ENCODE measurements at places on chromosomes 16 and 17.

DNA sequence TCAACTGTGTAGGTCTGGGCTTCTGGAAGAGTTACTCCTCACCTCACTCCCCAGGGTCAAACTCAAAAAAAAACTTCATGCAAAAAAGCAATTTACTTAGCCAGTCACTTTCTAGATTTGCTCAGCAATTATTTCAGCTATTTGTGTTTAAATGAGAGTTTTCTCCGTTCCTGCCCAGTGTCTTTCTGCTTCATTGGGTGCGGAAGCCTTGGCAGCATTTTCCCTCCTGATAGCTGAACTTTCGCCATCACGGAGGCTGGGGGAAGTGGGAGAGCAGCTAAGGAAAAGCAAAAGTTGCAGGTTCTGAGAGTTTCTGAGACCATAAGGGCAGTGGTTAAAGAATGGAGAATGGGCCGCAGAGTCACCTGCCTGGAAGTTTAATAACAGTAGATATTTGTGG lies 287.1 kb upstream of the DYNLRB2 start:
- no peak for DNase-seq

DNA sequence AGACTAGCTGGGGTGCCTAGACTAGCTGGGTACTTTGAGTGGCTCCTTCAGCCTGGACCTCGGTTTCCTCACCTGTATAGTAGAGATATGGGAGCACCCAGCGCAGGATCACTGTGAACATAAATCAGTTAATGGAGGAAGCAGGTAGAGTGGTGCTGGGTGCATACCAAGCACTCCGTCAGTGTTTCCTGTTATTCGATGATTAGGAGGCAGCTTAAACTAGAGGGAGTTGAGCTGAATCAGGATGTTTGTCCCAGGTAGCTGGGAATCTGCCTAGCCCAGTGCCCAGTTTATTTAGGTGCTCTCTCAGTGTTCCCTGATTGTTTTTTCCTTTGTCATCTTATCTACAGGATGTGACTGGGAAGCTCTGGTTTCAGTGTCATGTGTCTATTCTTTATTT lies 8.4 kb upstream of the TMEM235 start:
- no peak for DNase-seq

- peak; percentile 68 for DNase-seq
These were observed 1.1 kb downstream of the EPOP start for GRCh38 chr17:38673707-38674013.

DNA sequence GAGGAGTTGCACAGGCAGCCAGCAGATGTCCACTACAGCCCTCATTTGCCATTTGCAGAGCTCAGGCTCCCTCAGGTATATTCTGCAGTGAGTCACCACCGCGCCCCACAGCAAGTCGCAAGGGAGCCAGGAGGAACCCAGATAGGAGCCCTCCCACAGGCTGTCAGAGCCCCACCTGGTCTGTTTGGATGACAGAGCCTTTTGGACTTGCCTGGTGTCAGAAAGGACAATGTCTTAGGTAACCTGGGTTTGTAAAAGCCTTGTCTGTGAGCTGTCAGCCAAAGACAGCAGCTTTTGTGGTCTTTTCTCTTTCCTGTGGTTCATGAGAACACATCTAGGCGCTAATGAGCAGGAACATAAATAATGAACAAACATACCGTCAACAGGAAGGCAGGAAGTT lies 70.9 kb downstream of the GNAO1 start:
- no peak for DNase-seq

DNA sequence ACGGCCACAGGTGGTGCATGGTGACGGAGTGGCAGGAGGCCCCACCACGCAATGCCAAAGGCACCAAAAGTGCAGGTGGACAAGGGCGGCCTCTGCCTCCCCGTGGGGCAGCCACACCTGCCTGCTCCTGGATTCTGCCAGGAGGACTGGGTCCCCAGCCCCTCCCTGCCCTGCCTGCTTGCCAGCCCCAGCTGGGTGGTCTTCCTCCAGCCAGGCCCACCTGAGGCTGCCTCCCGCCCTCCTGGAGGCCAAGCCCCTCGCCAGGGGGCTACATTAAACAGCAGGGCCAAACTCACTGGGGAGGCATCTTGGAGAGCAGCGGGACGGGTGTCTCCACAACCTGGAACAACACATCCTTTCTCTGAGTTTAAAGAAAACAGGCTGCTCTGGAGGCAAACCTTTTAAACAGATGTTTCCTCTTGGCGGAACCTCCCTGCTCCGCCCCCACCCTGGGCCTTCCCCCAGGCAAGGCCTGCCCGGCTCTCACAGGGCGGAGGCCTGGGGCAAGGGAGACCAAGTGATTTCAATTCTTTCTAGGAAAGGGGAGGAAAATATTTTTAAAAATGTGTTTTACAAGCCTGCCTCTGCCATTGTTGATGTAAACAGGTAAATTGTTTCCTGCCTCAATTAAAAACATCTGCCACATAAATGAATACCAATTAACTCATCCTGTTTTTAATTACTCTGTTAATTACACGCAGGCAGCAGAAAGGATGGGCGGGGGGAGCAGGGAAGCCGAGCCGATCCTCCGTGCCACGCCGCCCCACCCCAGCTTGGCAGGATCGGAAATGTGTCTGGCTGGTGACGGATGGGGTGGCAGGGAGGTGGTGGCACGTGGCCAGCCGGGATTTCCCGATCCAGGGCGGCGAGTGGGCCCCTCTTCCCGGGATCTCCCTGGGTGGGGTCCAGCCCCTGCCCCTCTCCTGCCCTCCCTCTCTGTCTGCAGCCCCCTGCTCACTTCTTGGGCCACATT lies 54.4 kb upstream of the PABPN1L start:
- DNase-seq = peak; percentile 59

GRCh38 chr16:67940446-67941089 lies 3.4 kb downstream of the LCAT start:
- DNase-seq = no peak

- DNase-seq = no peak
These were observed 26.1 kb downstream of the WNT9B start for GRCh38 chr17:46877466-46877865.

DNA sequence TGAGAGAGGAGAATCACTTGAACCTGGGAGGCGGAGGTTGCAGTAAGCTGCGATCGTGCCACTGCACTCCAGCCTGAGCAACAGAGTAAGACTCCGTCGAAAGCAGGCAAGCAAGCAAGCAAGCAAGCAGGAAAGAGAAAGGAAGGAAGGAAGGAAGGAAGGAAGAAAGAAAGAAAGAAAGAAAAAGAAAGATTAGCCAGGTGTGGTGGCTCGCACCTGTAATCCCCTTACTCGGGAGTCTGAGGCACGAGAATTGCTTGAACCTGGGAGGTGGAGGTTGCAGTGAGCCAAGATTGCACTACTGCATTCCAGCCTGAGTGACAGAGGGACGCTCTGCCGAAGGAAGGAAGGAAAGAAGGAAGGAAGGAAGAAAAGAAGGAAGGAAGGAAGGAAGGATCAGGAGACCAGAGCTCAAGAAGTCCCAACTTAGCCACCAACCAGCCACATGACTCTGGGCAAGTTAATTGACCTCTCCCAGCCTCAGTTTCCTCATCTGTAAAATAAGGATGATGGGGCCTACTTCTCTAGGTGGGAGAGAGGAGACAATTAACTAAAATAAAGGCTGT lies 6.5 kb downstream of the GFAP start:
- no peak for DNase-seq

DNA sequence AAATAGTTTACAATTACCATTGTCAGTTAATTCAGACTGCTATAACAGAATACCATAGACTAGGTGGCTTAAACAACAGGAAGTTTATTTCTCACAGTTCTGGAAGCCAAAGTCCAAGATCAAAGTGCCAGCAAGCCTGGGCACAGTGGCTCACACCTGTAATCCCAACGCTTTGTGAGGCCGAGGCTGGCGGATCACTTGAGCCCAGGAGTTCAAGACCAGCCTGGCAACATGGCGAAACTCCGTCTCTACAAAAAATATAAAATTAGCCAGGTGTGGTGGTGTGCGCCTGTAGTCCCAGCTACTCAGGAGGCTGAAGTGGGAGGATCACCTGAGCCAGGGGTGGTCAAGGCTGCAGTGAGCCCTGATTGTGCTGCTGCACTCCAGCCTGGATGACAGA lies 71.3 kb upstream of the TBX2 start:
- no peak for DNase-seq

DNA sequence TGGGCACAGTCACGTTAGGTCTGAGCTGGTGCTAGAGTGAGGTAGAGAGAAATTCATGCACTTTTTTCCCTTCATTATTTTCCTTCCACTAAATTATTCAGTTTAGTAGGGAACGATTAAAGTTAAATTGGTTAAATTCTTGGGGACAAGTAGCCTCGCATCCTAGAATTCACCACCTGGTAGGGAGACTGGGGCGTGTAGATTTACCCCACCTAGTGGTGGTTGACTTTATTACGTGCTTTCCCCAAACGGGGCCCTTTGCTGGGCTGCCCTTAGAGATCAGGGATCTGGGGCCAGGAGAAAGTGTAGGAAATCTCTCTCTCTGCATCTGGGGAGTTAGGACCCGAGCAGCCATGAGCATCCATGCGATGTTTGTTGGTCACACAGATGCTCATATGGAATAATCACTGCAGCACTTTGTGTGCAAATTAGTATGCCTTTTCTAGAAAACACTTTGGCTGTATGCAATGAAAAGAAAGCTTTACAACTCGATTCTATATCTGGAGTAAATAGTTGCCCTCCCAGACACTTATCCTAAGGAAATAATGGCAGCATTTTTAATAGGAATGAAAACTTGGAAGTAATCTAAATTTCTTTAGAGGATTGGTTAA lies 107.0 kb downstream of the PLCG2 start:
- no peak for DNase-seq

GRCh38 chr17:61285526-61286320 lies 113.9 kb upstream of the TBX2 start:
- peak; percentile 38 for DNase-seq

GRCh38 chr16:49884033-49885015 lies 28.4 kb upstream of the ZNF423 start:
- DNase-seq = no peak

DNA sequence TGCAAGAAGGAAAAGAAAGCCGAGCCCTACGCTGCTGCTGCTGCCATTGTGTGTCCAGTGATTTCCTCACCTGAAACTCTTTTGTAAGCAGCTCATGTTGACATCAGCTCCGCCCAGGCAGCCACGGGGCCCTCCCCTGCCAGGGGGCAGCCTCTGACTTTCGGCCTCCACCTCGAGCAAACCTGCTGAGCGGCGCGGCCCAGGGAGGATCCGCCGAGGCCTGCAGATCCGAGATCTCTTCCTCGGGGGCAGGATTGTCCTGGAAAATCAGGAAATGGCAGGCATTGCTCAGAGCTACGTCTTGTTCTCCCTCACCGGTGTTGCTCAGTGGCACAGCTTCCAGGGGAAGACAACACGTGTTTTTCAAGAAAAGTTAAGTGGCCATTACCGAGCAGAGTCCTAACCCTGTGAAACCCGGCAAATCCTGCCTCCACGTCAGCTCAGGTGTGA lies 35.6 kb upstream of the ZNF750 start:
- DNase-seq = no peak

- no peak for DNase-seq
These were observed 3.1 kb upstream of the MED11 start for GRCh38 chr17:4728124-4728523.

DNA sequence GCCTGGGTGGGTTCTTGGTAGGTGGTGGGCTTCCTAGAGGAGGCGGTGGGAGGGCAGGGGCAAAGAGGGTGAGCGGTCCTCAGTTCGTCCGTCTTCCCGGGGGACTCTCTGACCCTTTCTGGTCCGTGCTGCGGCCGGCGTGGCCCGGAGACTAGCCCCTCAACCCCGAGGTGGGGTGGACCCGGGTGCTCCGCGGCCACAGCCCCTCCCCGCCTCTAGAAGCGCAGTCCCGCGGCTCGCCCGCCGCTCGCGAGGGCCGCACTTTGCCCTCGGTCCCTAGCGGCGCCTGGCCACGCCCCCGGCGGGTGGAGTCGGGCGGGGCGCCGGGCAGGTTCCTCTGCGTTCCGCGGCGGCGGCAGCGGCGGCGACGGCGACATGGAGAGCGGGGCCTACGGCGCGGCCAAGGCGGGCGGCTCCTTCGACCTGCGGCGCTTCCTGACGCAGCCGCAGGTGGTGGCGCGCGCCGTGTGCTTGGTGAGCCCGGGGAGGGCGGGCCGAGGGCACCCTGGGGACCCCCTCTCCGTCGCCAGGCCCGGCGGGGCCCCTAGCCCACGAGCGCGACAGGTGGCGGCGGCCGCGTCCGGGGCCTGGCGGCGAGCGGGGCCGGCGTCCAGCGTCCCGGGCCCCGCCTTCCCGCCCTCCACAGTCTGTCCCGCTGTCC lies at the start of gene SYNGR2:
Gene SYNGR2, plus strand, starts transcription at position 340 of the 661 bp plus-strand sequence. Its CDS starts 36 bp downstream, at position 376.
- no peak for DNase-seq

GRCh38 chr17:67041531-67041930 lies 2.8 kb upstream of the CACNG1 start:
- no peak for DNase-seq

GRCh38 chr16:86628614-86629013 lies 50.3 kb downstream of the FOXL1 start:
- DNase-seq = peak; percentile 45

GRCh38 chr16:57502048-57502775 lies 15.9 kb upstream of the DOK4 start:
- no peak for DNase-seq

- no peak for DNase-seq
These were observed 1.5 kb downstream of the PSMD7 start for GRCh38 chr16:74298104-74298503.

DNA sequence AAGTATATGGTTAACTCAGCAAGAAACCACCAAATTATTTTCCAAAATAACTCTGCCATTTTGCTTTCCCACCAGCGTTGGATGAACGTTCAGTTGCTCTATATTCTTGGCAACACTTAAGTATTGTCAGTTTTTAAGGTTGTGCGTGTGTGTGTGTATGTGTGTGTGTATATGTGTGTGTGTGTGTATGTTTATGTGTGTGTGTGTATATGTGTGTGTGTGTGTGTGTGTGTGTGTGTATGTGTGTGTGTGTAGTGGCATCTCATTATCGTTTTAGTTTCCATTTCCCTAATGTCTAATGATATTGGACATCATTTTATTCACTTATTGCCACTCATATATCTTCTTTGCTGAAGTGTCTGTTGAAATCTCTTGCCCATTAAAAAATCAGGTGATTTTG lies 11.2 kb upstream of the SMTNL2 start:
- no peak for DNase-seq

DNA sequence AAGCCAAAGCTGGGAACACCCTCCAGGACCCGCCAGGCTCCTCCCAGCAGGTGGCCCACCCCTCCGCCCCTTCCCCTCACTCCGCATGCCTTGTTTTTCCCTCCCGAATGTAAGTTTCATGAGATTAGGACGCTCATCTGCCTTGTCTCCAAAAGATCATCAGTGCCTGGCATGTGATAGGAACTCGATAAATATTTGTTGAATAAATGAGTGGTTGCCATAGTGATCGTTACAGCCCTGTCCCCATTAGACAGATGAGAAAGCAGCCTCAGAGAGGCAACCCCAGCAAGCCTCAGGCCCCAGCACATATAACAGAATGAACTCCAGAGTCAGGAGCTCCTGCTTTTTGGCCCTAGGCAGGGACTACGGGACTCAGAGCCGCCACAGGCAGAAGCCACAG lies 5.0 kb downstream of the CAMKK1 start:
- DNase-seq = no peak

GRCh38 chr16:12589676-12590075 lies 214.0 kb downstream of the CPPED1 start:
- no peak for DNase-seq

DNA sequence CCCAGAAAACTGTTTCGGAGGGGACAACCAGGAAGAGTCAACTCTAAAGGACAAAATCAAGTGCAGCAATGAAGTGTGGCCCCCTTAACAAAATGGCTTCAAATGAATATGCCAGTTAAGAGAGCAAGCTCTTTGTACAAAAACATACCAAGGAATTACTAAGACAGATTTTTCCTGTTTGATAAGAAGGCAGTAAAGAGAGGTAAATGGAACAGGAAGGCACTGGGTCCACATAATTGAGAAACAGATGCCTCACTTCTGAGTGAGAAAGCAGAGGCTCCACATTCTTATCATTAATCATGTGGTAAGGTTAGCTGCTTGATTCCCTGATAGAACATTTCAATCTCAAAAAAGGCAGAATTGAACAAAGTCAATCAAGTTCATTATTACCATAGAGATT lies 44.9 kb downstream of the MBTD1 start:
- no peak for DNase-seq

Measured in muscle of back (tissue), 13 donors.